Stimulated activated CD4-positive, alpha-beta T cell treated with anti-CD3 and anti-CD28 coated beads, Interleukin-15, amount 100 ng/mL, for 48 hours (primary cell): ENCODE measurements at places on chromosomes 6 and 20.
A peak's percentile ranks its signal among the peaks of the same experiment; 100 is the strongest.

- no peak for DNase-seq
These were observed 1.0 kb downstream of the AFDN start for GRCh38 chr6:167827583-167828324.

DNA sequence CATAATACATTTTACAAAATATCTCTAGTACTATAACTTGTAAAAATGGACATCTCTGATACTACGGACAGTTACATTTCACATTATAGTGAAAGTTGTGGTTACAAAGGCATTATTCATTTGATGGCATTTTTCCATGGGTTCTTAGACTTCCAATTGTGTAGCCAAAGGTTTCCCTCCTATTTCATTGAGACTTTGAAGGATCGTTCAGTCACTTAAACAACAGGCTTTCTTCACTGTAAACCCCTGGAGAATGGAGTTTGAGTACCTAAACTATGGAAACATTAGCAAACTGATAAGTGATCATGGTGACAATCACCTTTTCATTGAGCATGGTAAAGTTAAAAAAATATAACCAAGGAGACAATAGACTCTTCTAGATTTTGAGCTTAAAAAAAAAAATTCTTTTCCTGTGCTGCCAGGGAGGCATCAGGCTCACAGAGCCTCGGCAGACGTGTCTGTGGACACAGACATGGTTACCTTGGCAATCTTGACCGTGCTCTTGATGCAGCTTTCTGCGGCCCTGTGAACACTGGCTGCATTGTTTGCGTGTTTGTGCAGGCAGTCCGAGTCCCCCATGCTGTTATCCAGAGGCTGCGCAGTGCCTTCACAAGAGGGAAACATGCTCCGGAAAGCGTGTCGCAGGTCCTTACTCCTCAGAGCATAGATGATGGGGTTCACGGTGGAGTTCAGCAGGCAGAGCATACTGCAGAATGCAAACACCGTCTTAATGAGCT lies 22.6 kb downstream of the CNR1 start:
- DNase-seq, result no peak

DNA sequence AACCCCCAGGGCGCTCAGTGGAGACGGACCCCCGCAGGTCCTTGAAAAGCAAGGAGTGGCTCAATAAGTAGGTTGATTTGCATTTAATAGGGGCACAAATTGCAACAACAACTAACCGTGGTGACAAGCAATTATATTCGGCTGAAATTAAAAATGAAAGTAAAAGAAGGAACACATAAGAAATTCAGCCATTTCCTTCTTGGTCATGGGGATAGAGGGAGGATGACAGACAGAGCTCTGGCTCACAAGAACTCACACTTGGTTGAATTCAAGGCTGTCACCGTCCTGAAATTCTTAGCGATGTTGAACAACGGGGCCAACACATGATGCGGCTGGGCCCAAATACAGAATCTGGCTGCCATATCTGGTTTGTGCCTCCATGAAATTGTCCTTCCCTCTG lies 129.0 kb downstream of the EDN3 start:
- DNase-seq, result no peak

DNA sequence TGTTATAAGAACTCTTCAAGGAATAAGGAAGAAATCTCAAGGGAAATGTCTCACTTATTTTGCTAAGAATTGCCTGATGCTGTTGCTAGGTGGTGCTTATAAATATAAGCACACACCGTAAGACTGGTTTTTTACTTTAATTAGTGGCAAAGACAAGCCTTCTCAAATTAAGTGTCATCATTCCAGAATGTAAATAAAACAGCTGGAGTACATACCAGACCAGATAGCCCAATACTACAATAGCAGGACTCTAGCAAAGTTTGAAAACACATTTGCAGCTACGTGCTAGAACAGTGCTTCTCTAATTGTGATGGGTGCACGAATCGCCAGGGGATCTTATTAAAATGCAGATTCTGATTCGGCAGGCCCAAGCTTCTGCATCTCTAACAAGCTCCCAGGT lies 6.8 kb downstream of the CNKSR3 start:
- no peak for DNase-seq

- no peak for DNase-seq
These were observed 27.1 kb downstream of the CDYL start for GRCh38 chr6:4803343-4803744.

DNA sequence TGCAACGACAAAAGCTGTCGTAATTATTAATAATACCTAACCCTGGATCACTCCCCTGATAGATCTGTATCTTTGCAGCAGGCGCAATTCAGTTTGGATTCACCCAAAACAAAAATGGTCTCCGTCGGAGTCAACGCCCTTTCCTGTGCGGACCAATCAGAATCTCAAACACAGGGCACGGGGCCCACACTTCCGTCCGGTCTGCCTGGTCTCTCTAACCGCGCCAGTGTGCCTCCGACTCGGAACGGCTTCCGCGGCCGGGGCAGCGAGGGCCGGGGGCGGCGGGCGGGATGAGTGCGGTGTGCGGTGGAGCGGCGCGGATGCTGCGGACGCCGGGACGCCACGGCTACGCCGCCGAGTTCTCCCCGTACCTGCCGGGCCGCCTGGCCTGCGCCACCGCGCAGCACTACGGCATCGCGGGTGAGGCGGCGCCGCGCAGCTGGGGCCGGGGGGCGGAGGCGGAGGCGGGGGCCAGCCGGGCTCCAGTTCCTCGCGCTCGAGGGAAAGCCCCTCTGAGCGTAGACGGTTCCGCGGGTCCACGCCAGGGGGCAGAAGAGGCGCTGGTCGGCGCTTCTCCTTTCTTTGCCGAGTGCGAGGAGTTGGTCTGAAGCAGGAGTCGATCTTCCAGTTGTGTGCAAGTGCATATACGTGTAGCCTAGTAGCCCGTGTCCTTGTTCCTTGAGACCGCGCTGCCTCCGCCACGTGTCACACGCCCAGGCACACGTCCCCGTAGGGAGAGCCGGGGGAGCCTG lies at the start of gene PEX7:
Gene PEX7, plus strand, starts transcription at position 217 of the 752 bp plus-strand sequence. Its CDS starts 74 bp downstream, at position 291.
- DNase-seq, result peak; percentile 78

DNA sequence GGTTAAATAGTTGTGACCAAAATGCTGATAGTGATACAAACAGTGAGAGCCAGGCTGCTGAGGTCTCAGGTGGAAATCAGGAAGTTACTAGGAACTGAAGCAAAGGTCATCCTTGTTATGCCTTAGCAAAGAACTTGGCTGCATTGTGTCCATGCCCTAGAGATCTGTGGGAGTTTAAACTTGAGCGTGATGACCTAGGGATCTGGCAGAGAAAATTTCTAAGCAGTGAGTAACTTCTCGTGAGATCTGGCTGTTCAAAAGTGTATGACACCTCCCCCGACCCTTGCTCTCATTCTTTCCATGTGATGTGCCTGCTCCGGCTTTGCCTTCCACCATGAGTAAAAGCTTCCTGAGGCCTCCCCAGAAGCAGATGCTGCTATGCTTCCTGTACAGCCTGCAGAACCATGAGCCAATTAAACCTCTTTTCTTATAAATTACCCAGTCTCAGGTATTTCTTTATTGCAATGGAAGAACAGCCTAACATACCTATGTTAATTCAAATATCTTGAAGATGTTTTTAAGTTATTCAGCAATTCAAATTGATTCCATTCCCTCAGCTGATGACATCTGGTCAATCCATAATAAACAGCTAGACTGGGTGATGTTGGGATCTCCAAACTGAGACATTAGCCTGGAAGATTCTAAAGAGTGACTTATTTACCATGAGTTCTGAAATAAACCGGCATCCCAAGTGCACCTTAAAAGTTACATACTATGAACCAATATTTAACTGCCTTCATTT lies 33.8 kb downstream of the KIF16B start:
- no peak for DNase-seq

GRCh38 chr6:6588064-6588923 lies at the start of gene LY86:
Gene LY86 (plus strand): TSS chr6:6588720. CDS start chr6:6588735, 15 bp downstream.
- no peak for DNase-seq

DNA sequence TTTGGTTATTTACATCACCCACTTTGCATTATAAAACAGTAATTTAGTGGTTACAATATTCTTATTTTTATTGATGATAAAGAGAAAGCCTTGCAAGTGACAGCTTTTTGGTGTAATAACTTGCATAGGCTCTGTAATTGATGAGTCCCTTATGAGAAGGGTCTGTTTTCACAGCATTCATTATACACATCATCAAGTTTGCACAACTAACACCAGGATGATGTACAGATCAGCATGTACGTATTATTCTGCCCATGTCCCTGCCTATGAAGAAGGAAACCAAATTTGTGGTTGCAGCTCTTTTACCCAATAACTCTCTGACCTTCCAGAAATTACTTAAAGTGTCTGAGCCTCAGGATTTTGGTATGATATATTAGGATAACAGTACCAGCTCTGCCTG lies 59.2 kb downstream of the CLVS2 start:
- DNase-seq, result no peak

- no peak for DNase-seq
These were observed 511.1 kb upstream of the MAP3K7 start for GRCh38 chr6:91098006-91098405.

GRCh38 chr6:43304361-43304760 lies 4.3 kb downstream of the CRIP3 start:
- no peak for DNase-seq

GRCh38 chr6:156807028-156807427 lies 29.9 kb downstream of the ARID1B start:
- no peak for DNase-seq

GRCh38 chr6:47064274-47064673 lies 22.1 kb upstream of the ADGRF1 start:
- no peak for DNase-seq

GRCh38 chr6:120779441-120779840 lies 554.8 kb downstream of the TBC1D32 start:
- no peak for DNase-seq

GRCh38 chr6:39935241-39935640 lies 979 bp upstream of the MOCS1 start:
- no peak for DNase-seq

GRCh38 chr6:131321589-131321988 lies 186.3 kb downstream of the AKAP7 start:
- DNase-seq, result no peak

- DNase-seq, result no peak
These were observed 141.2 kb downstream of the CDK19 start for GRCh38 chr6:110674096-110674495.

- no peak for DNase-seq
These were observed 16.6 kb upstream of the CCND3 start for GRCh38 chr6:41958022-41958856.

DNA sequence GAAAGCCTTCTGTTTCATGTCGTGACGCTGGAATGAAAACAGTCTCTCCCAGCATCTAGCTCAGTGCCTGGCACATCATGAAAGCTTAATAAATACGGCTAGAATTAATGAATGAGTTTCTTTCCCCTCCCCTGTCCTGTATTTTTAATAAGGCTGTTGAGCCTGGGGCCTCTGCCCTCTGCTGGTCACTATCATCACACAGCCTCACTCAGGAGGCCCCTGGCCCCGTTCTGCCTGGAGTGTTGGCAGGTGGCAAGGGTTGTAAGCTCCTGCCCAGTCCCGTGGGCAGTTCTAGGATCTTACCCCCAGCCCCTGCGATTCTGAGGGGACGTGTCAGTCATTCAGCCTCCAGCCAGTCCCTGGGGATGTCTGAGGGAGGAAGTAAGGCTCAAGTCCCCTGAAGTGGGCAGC lies 41.4 kb downstream of the PHACTR3 start:
- DNase-seq, result no peak

GRCh38 chr6:119303164-119303887 lies 46.2 kb downstream of the MAN1A1 start:
- DNase-seq, result no peak

DNA sequence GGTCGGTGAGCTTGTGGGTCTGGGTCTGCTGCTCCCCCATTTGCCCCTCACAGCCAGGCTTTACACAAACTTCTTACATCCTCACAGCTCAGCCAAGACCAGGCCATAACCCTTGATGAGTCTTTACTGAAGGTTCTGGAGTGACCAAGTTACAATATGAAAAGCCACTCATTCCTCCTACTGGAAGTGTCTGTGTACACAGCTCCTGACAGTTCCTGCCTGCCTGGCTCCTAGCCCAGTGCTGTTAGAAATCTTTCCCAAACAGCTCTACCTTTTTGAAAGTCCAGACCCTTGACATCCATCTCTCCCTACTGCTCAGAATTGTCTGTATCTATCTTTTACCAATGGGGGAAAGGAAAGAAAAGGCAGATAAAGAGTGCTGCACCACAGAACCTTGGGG lies 106.9 kb downstream of the PAX1 start:
- DNase-seq, result no peak

DNA sequence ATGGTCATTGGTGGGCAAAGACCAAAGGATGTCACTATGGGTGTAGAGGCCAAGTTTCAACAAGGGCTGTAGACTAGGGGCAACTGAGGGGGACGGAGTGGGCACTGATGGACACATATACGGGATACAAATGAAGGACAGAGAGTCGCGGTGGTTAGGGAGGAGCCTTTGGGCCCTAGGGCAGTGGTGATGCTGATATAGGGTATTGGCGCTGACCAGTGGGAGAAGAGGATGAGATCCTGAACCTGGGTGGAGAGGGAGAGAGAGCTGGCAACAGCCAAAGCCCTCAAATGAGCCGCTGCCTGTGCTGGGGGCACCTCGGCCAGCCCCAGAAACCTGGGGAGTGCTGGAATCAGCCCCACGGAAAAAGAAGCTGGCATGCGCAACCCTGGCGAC lies 1.6 kb downstream of the CDH22 start:
- no peak for DNase-seq

- no peak for DNase-seq
These were observed 255.5 kb downstream of the ARHGAP18 start for GRCh38 chr6:129454488-129454887.

DNA sequence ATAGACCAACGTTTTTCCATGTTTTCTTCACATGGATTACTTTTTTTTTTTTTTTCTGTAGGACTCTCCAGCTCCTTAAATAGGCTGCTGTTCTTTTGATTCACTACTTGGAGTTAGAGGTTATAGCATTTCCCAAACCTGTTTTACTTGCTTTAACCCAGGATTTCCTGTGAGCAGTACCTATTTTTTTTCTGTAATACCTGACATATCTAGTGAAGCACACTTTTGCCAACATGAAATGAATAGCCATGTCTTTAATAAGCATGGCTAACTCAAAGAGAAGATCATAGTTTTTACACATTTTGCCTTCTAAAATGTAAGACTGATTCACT lies 137.0 kb downstream of the FOXA2 start:
- DNase-seq, result no peak

GRCh38 chr20:50591233-50591852 lies 81.2 kb downstream of the PTPN1 start:
- no peak for DNase-seq

DNA sequence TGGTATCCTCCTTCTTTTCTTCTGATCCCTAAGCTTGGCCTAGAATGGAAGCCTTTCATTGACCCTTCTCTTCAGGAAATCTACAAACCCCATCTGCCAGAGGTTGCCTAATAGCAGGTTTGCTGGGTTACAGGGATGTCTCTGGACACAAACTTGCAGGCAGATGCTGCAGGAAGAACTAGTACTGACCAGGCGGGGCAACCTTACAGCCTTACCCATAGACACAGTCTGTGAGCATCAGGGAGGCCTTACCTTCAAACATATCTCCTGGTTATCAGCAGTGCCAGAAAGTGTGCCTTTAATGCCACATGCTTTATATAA lies 2.6 kb downstream of the SCUBE3 start:
- no peak for DNase-seq

GRCh38 chr6:41460742-41461336 lies 85.3 kb upstream of the FOXP4 start:
- DNase-seq, result no peak

- no peak for DNase-seq
These were observed 95.2 kb downstream of the EDN1 start for GRCh38 chr6:12385316-12385715.
